ENCODE measurements at places on chromosomes 4 and X. TPM values are rescaled to one million over a fixed set of nuclear protein-coding genes. Genes with fewer than 3 reads are reported as not detected.

DNA sequence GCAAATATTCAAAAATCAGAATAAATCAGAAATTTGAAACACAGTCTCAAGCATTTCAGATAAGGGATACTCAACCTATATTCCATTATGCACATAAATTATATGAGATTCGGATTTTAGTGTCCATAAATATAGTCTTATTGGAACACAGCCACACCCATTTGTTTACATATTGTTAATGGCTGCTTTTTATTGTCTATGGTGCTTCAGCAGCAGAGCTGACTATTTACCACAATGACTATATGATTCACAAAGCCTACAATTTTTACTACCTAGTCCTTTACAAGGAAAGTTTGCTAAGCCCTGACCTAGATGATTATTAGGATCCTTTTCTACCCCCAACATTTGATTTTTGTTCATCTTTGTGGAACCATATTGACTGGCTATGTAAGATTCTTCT is 63.9 kb downstream of the IL1RAPL1 start:
- no peak for DNase-seq

GRCh38 chrX:115013705-115014104 is 3.7 kb downstream of the IL13RA2 start:
- DNase-seq, result no peak

- DNase-seq, result no peak
Observed at GRCh38 chrX:35122756-35123155, 180.2 kb downstream of the FAM47B start.

- DNase-seq, result no peak
Observed at GRCh38 chrX:11381464-11381863, 88.3 kb downstream of the AMELX start.

- DNase-seq, result no peak
Observed at GRCh38 chrX:18891548-18891945, 92.4 kb downstream of the PHKA2 start.

The SMIM20 gene
- polyA plus RNA-seq, result 48.9 TPM

The S100P gene
- polyA plus RNA-seq, result 203 TPM

The DGKK gene
- polyA plus RNA-seq, result 0.08 TPM

The SRPX gene
- 333 TPM for polyA plus RNA-seq

The FRAS1 gene
- 0.27 TPM for polyA plus RNA-seq

The PABPC4L gene
- 1.6 TPM for polyA plus RNA-seq
